ENCODE measurements at places on chromosomes 3 and 15.

DNA sequence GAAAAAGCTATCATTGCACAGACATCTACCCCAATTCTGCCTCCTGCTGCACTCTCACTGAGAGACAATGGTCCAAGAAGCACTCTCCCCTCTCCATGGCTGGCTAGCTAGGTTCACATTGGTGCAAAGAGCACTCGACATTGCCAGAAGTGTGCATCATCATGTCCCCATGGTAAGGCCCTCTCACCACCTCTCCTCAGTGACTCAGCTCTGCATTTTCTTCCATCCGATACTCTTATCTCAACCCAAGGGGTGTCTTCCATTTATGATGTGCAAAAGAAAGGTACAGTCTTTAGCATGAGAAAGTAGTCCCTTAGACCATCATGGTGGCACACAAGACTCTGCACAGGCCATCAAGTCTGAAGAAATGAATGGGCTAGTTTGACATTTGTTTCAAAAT is 14.0 kb downstream of the RPSA start:
- DNase-seq: no peak

- no peak for DNase-seq
These were observed 28.1 kb upstream of the CYP11A1 start for GRCh38 chr15:74395319-74396145.

DNA sequence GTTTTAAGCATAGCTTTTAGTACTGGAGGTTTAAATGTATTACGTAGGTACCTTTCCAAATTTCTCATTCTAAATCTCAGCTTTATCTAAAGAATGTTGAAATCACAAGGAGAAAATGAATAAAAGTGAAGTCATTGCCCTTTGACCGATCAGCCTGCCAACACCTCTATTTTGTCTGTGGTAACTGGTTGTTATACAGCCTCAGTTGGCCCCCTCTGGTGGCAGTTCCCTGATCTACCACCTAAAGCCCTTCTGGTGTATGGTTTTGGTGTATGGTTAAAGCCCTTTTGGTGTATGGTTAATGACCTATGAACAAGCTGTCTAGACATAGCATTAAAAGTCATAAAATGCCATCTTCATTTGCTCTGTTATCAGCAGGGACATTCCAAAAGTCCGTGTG is 378.2 kb upstream of the AZI2 start:
- no peak for DNase-seq

GRCh38 chr3:149792452-149793270 is at the start of gene ANKUB1:
TSS of gene ANKUB1 (minus strand) at chr3:149792554. CDS start at chr3:149792366, 188 bp downstream.
- DNase-seq: no peak

- DNase-seq: no peak
These were observed 33.0 kb downstream of the ARID3B start for GRCh38 chr15:74573987-74574386.

DNA sequence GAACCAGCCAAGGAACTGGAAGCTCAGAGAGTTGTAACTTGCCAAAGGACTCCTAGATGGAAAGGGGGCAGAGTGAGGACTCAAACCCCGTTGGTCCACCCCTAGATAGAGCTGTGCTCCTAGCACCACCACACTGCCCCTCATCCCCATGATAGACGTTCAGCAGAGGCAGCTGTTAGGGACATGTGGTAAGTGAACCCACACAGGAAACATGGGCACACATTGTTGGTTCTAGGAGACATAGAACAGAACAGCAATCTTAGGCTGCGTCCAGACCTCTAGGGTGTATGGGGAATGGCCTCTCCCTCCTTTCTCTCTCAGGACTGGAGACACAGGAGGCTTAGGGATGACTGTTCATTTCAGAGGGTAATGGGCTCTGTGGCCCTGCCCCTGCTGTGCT is 102.7 kb downstream of the ANP32A start:
- no peak for DNase-seq

DNA sequence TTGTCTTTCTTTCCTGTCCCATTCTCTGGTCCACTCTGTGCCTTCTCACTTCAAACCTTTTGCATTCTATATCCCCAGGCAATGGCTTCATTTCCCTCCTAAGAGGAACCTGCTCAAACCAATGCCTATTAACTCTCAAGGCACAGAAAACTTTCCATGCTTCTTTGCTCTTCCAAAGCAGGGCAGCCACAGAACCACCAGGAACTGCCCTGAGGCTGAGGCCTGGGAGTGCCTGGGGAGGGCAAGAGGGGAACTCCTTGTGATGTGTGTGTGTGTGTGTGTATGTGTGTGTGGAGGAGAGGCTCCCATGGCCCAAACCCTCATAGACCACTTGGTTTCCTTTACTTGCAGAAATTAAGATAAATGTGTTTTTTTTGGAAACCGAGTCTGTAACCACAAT is 14.1 kb upstream of the PGPEP1L start:
- no peak for DNase-seq

- no peak for DNase-seq
These were observed 30.8 kb upstream of the EOMES start for GRCh38 chr3:27752926-27753325.

- DNase-seq: no peak
These were observed 28.3 kb downstream of the MELTF start for GRCh38 chr3:197001106-197001971.

GRCh38 chr3:64495781-64496334 is 191.9 kb downstream of the ADAMTS9 start:
- no peak for DNase-seq

DNA sequence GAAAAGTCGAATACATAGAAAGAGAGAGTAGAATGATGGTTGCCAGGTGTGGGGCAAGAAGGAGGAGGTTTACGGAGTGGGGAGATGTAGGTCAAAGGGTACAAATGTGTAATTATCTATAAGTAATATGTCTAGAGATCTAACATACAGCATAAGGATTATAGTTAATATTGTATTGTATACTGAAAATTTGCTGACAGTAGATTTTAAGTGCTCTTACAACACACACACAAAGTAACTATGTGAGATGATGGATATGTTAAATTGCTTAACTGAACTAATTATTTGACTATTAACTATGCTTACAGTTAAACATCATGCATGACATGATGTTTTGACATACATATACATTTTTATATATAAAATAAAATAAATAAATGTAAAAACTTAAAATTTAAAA is 192.7 kb downstream of the ZIC4 start:
- DNase-seq: no peak

DNA sequence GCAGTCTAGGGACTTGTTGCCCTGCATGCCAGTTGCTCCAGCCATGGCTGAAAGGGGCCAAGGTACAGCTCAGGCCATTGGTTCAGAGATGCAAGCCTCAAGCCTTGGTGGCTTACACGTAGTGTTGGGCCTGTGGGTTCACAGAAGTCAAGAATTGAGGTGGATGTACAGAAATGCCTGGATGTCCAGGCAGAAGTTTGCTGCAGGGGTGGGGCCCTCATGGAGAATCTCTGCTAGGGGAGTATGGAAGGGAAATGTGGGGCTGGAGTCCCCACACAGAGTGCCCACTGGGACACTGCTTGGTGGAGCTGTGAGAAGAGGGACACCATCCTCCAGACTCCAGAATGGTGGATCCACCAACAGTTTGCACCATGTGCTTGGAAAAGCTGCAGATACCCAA is 10.6 kb upstream of the B3GNT5 start:
- no peak for DNase-seq

GRCh38 chr15:64237677-64238076 is 74.9 kb upstream of the PPIB start:
- no peak for DNase-seq

GRCh38 chr3:119778811-119779210 is 3.1 kb upstream of the NR1I2 start:
- no peak for DNase-seq

DNA sequence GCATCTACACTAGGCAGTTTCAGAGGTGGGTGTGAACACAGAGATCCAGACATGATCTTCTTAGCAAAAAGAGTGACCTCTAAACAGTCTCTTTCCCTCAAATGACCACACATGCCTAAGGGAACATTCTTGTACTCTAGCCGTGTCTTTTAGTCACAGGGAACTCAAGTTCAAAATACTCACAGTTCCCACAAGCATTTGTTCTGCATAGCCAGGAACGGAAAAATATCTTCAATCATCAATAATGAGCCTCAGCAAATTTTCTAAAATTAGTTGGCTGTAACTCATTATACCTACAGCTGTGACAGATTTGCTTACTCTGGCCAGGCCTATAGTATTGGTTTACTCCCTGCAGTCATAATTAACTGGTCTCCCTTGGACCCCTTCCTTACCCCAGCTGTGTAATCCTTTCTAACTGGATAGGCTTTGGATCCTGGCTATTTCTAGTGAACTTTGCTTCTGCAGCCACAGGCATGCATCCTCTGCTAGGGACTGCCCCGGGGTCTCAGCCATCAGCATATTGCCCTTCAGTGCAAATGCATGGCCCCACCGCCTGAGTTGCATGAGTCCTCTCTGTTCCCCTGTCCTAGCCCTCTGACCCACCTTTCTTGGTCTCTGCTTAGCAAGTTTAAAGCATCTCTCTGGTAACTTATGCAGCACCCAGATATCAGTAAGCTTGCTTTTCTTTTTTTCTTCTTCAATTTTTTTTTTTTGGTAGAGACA is 56.0 kb upstream of the HACD2 start:
- no peak for DNase-seq

Measured in HFF-Myc (cell line).